ENCODE measurements at places on chromosomes 1 and 21. TPM values are rescaled to one million over a fixed set of nuclear protein-coding genes. Genes with fewer than 3 reads are reported as not detected.

DNA sequence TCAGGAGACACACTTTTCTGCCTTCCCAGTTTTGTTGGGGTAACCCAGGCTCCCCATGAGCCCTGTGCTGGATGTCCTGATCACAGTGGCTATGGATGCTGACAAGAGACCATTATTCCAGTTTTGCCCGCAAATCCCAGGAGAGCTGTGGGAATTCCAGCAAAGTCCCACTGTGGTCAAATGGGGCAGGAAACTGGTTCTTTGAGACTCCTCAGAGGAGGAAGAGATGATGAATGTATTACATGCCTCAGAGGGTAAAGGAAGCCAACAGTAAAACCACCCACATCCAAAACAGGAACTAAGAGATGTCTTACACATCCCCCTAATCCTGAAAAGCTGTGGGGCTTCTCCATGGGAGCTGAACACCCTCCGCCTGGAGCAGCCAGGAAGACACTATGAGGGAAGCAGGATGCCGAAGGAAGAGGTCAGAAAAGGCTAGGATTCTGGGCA lies 12.8 kb upstream of the MPZL1 start:
- no peak for DNase-seq
- H3K4me3 ChIP-seq, result no peak overlapping the region
- H3K27me3 ChIP-seq, result no peaks in the 10 kb centered on the region
- H3K27ac ChIP-seq, result no peak overlapping the region
- H3K36me3 ChIP-seq, result no peaks in the 10 kb centered on the region

DNA sequence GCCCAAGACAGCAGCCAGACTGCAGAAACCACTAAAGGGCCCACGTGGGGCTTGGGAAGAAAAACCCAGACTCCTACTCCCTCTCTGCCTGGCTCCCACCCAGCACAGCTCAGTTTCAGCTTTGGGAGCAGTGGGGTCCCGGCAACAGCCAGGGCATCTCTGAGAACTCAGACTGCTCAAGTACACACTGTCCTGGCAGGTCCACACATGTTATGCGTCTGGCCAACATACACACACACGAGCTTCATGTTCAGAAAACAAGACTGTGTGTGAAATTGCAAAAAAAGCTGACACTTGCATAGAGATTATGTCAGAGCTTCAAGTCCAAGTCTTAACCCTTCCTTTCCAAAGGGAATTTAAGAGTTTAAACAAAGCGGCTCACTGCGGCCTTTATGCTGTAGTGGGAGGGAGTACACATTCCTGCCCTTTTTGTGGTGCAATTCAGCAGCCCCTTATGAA lies 136.6 kb upstream of the CD34 start:
- H3K27me3 ChIP-seq, result no peaks in the 10 kb centered on the region
- no peaks in the 10 kb centered on the region for H3K4me1 ChIP-seq
- peak overlapping the region; percentile 73 for H3K27ac ChIP-seq
- no peaks in the 10 kb centered on the region for H3K36me3 ChIP-seq

DNA sequence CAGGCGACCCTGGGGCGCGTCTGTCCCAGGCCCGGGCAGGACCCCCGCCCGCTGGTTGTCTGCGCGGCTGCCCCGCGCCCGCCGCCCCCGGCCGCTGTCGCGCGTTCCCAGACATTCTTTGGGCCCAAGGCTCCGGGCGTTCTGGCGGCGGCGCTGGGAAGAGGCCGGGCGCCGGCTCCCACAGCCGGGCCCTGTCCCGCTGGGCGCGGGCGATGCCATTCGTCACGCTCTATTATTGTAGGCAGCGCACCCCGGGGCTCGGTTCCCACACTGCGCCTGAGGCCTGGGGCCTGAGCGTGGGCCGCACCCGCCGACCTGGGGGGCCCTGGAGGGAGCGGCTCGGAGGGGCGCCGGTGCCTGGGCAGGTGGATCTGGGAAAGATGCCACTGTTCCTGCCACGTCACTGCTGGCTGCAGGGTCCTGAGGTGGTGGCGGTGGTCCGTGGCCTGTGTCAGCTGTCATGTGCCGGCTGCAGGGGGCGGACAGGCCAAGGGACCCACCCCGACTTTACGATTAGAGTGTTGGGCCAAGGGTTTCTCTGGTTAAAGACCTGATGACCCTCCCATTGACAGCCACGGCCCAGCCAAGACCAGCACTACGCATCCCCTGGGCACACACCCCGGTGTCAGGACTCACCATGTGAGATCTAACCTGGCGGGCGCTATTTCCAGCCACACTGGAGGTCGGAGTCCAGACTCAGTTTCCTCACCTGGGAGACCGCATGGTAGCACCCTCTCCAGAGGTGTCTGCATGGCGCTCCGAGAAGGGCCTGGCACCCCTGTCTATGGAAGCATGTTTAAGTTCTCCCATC lies 55.1 kb upstream of the ADARB1 start:
- DNase-seq, result peak; percentile 67
- peaks cover 12% of the 10 kb centered on the region for H3K4me1 ChIP-seq
- H3K36me3 ChIP-seq, result no peaks in the 10 kb centered on the region
- H3K27ac ChIP-seq, result peak overlapping the region; percentile 80
- no peaks in the 10 kb centered on the region for H3K27me3 ChIP-seq
- peak overlapping the region; percentile 52 for H3K4me3 ChIP-seq

DNA sequence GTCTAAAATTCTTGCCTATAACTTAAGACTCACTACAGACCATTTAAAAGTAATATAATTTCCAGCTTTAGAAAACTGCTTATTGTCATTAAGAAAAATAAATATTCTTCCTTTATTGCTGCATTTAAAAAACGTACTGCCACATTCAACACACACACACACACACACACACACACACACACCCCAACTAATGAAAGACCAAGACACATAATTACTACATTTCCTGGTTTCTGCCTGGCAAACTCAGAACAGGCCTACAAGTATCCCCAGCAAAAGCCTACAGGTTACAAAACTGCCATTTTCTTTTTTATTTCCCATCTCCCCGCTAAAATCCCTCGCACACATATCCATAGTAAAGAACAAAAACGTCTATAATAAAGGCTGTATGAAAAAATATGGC lies 1.5 kb downstream of the DENND2C start:
- no peak for DNase-seq
- H3K4me3 ChIP-seq, result no peak overlapping the region
- H3K4me1 ChIP-seq, result no peaks in the 10 kb centered on the region
- H3K36me3 ChIP-seq, result no peaks in the 10 kb centered on the region

- no peaks in the 10 kb centered on the region for H3K4me1 ChIP-seq
- peaks cover 3% of the 10 kb centered on the region for H3K36me3 ChIP-seq
- no peaks in the 10 kb centered on the region for H3K27me3 ChIP-seq
- peak; percentile 32 for DNase-seq
- H3K27ac ChIP-seq, result no peak overlapping the region
Observed at GRCh38 chr21:41839387-41840000, 39.6 kb downstream of the PRDM15 start.

GRCh38 chr1:40796939-40797667 lies 13.5 kb downstream of the KCNQ4 start:
- H3K27ac ChIP-seq, result peak overlapping the region; percentile 91
- no peaks in the 10 kb centered on the region for H3K4me1 ChIP-seq
- H3K4me3 ChIP-seq, result no peak overlapping the region
- DNase-seq, result peak; percentile 87
- no peaks in the 10 kb centered on the region for H3K36me3 ChIP-seq

- H3K27ac ChIP-seq, result no peak overlapping the region
- H3K4me1 ChIP-seq, result peaks cover 38% of the 10 kb centered on the region
- DNase-seq, result no peak
- no peaks in the 10 kb centered on the region for H3K27me3 ChIP-seq
Observed at GRCh38 chr21:45160198-45160597, 85.8 kb downstream of the ADARB1 start.

DNA sequence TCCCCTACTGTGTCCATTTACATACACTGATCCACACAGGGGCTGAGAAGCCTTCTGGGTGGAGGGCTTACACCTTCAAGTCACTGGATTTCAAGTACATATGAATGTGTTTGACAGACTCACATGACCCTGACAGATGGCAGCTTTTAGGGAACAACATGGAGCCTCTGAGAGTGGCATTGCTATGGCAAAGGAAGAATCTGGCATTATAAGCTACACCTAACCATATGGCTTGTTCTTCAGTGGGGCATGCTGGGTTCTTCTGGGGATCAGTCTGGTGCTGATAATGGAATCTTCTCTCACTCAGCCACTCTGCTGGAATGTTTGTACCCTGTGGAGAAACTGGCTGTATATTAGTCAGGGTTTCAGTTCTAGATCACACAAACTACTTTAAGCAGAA lies 68.5 kb upstream of the PDE4B start:
- H3K4me1 ChIP-seq, result no peaks in the 10 kb centered on the region
- H3K27ac ChIP-seq, result no peak overlapping the region
- no peak for DNase-seq
- H3K27me3 ChIP-seq, result no peaks in the 10 kb centered on the region
- H3K36me3 ChIP-seq, result no peaks in the 10 kb centered on the region

DNA sequence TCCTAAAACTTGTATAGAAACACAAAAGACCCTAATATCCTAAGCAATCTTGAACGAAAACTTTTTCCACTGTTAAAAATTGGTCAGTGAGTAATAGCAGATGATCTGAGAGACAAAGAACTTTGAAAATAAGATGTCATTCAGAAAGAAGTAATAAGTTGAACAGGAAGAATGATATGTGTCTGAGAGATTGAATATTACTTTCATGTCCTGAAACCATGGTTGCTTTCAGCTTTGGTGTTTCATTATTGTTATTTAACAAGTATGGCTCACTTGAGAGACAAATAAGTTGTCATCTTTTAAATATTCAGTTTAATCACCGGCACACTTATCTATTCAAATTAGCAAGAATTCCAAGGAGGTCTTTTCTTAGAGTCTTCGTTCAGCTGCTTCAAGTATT lies 11.4 kb downstream of the PRKACB start:
- H3K4me1 ChIP-seq, result peaks cover 8% of the 10 kb centered on the region
- H3K4me3 ChIP-seq, result no peak overlapping the region
- no peak overlapping the region for H3K27ac ChIP-seq
- no peak for DNase-seq
- H3K36me3 ChIP-seq, result no peaks in the 10 kb centered on the region

GRCh38 chr21:36134803-36135390 lies at the start of gene CBR3:
Gene CBR3 (plus strand): TSS chr21:36135079. CDS start chr21:36135193, 114 bp downstream.
- H3K4me1 ChIP-seq, result no peaks in the 10 kb centered on the region
- peak; percentile 83 for DNase-seq
- no peaks in the 10 kb centered on the region for H3K36me3 ChIP-seq
- H3K27ac ChIP-seq, result peak within 1 kb of the TSS; percentile 87

- no peak for DNase-seq
- H3K4me3 ChIP-seq, result peak overlapping the region; percentile 10
- no peaks in the 10 kb centered on the region for H3K36me3 ChIP-seq
- H3K27ac ChIP-seq, result no peak overlapping the region
- peaks cover 16% of the 10 kb centered on the region for H3K4me1 ChIP-seq
Observed at GRCh38 chr1:168348146-168348709, 67.6 kb downstream of the TBX19 start.

DNA sequence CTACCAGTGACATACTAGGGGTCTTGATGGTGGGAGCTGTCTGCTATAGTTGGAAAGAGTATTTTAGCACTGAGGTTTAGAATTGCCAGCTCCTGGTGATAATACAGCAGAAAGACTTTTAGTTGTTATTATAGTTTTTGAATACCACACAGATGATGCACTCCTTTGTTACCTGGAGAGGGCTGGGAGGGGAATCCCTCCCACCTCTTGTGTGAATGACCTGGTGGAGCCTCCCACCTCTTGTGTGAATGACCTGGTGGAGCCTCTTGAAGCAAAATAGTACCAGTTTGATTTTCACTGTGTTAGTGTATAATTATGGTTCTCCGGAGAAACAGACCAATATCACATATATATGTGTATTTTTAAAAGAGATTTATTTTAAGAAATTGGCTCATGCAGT lies 3.3 kb downstream of the DISP1 start:
- H3K4me3 ChIP-seq, result no peak overlapping the region
- no peaks in the 10 kb centered on the region for H3K27me3 ChIP-seq
- H3K27ac ChIP-seq, result peak overlapping the region; percentile 89
- H3K36me3 ChIP-seq, result no peaks in the 10 kb centered on the region
- H3K4me1 ChIP-seq, result peaks cover 66% of the 10 kb centered on the region

DNA sequence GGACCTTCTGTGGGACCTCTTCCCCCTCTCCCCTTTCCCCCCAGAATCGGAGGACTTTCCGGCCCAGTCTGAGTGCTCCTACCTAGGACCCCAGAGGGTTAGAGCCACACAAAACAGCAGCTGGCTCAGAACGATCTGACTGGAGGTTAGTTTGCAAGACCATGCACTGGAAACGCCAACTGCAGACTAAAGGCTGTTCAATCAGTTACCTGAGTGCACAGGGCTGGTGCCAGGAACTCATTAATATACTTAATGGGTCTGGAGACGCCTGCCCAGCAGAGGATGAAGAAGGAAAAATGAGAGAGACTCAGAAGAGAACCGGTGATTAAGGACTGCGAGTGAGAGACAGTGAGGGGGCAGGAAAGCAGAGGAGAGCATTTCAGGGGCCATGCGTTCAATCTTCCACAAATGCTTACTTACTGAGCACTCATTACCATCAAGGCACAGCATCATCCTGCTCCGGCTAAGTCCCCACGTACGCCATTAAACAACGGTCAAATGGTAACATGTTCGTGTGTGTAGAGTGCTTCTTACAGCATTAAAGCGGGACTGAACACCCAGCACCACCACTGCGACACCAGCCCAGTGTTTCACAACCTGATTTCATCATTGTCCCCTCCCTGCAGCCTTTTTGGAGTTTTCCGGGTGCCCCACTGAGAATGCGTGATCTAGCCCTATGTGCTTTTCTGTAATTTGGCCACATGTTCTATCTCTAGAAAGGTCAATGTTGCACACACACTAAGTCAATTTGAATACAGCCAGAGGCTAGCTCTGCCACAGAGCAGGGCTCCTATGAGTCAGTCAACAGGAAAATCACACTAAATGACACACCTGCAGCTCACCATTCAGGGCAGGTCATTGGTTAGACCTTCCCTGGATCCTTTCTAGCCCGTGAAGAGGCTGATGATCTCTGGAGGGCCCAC lies 7.6 kb downstream of the ENO1 start:
- H3K4me1 ChIP-seq, result peaks cover 43% of the 10 kb centered on the region
- H3K4me3 ChIP-seq, result no peak overlapping the region
- no peak overlapping the region for H3K27ac ChIP-seq
- no peak for DNase-seq
- no peaks in the 10 kb centered on the region for H3K27me3 ChIP-seq

- no peaks in the 10 kb centered on the region for H3K27me3 ChIP-seq
- no peak overlapping the region for H3K27ac ChIP-seq
- DNase-seq, result no peak
- no peaks in the 10 kb centered on the region for H3K36me3 ChIP-seq
Observed at GRCh38 chr1:86520789-86521521, 25.9 kb upstream of the CLCA4 start.

Gene FCGR3A
- 7.8 TPM for total RNA-seq

Gene IGSF9
- not detected for total RNA-seq

Gene DISP1
- total RNA-seq, result 26.2 TPM

Gene OR6K3
- total RNA-seq, result not detected

Gene VCAM1
- total RNA-seq, result 5.5 TPM

All from sigmoid colon (tissue), 7 donors.